ENCODE measurements at places on chromosomes 1 and 21.

DNA sequence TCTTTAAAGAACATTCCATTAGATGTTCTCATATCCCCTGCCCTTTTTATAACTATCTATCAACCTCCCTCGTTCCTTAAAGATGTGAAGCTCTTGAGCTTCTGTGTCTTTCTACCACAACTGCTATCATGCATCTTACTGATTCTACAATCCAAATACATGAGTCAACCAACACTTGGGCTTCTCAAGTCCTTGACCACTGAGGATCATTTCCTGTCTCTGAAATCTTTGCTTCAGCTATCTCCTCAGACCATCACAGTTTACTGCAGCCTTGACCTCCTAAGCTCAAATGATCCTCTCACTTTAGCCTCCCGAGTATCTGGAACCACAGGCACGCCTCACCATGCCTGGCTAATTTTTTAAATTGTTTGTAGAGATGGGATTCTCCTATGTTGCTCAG, 75.2 kb downstream of the FMO4 start:
- DNase-seq = no peak

GRCh38 chr1:162117039-162117774, 47.7 kb downstream of the NOS1AP start:
- no peak for DNase-seq

DNA sequence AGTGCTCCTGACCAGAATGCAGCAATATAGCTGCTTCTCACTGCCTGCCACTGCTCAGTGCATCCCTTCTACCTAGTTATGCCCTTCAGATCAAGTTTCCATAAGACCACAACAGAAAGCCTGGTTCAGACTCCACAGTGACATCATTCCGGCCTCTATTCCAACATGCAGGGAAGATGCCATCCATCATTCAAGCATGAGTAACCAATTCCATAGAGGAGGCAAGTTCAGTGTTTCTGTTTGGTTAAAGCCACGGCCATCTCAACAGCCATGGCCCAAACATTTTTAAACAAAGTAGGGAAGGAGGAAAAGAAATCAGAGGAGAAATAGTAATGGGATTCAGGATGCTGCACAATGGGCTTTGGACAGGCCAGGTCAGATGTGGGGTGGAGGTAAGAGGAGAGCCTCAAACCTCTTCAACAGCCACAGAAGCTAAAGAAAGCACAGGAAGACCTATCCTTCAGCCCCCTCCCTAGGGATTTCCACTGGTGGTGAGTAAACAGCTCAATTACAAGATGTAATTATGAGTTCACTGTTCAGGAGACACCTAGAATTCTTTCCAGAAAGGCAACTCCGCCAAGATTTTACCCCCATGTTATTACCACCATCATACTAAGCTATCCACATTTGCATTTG, 484.9 kb downstream of the SETD4 start:
- no peak for DNase-seq

DNA sequence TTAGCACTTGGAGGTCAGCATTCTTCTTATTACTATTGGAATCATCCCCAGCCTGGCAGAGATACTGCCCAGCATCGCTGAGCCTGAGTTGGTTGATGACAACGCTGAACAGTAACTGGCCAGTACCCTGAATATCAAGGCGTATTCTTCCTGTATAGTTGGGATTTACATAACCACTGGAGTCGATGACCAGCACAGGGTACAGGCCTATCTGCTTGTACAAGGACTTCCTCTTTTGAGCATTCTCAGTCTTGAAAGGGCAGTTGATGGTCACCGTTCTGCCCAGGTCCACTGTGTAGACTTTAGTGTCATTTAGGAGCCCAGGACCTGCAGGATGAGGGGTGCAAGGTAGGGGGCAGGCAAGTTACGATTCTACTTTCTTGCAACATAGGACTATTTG, 8.8 kb downstream of the PIGR start:
- DNase-seq = no peak
